Prostate gland (tissue), 2 donors: ENCODE measurements at places on chromosomes 13 and 19. TPM values are rescaled to one million over a fixed set of nuclear protein-coding genes. Genes with fewer than 3 reads are reported as not detected.
A peak's percentile ranks its signal among the peaks of the same experiment; 100 is the strongest.

Gene BRD4
- 76.0 TPM for total RNA-seq

Gene ZNF835
- total RNA-seq: 4.5 TPM

Gene PLK5
- 28.8 TPM for total RNA-seq

Gene NCAN
- total RNA-seq: 1.2 TPM

Gene ZNF208
- total RNA-seq: 4.3 TPM

Gene TMIGD2
- total RNA-seq: not detected

Gene ZNF566
- 9.6 TPM for total RNA-seq

DNA sequence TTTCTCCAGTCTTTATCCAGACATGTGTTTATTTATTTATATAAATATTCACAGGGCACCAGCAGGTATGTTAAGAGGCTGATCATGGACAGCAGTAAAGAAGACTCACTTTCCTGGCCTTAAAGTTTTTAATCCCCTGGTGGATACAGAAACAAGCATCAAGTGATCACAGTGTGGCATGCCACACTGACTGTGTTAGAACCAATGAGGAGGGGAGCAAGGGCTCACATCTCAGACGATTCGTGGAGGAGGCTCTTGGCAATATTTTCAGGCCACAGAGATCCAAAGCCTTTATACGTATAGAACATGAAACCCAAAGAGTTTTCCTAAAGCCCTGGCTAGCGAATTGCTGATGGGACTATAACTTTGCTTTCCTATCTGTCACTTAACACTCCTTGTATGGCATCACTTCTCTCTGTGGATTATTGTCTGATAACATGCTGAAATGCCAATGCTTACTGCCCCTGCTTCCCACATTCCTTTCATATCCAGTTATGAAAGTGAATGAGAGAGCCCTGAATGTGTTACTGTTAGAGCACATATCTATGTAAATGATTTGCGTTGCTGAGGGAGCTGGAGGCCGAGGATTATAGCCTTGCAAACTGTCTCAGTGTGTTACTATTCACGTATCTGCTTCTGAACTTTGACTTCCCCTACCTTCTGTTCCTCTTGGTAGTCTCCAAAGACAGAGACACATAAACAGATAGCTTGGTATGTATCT is 37.6 kb downstream of the POLR1D start:
- H3K4me3 ChIP-seq: no peak overlapping the region
- H3K4me1 ChIP-seq: peaks cover 2% of the 10 kb centered on the region
- H3K36me3 ChIP-seq: no peaks in the 10 kb centered on the region

DNA sequence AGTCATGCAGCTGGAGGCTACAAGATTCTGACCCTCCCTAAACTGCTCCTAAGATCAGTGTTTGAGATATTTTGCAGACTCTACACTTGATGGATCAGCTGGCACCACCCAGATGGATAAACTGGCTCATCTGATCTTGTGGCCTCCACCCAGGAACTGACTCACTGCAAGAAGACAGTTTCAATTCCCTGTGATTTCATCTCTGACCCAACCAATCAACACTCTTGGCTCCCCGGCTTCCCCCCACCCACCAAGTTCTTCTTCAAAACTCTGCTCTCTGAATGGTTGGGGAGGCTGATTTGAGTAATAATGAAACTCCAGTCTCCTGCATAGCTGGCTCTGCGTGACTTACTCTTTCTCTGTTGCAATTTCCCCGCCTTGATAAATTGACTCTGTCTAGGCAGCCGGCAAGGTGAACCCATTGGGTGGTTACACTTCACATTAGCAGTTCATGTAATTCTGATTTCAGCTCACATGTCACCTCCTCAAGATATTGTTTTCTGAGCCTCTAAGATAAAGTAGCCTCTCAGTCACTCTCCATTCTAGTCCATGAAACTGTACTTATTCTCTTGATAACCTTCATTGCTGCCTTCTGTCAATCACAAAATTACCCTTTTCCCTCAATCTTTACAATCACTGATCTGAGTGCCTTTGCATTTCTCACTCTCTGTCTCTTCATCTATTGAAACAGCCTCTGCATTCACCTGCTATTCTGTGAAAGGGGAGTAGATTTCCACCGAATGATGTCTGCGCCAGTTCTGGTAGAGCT is 9.9 kb upstream of the FPR3 start:
- H3K36me3 ChIP-seq: no peaks in the 10 kb centered on the region
- H3K4me3 ChIP-seq: no peak overlapping the region
- no peak for DNase-seq
- no peaks in the 10 kb centered on the region for H3K27me3 ChIP-seq

GRCh38 chr19:44176590-44176989 is 11.7 kb downstream of the ZNF226 start:
- no peak overlapping the region for H3K4me3 ChIP-seq
- peaks cover 19% of the 10 kb centered on the region for H3K36me3 ChIP-seq
- H3K4me1 ChIP-seq: no peaks in the 10 kb centered on the region
- no peak overlapping the region for H3K27ac ChIP-seq
- H3K27me3 ChIP-seq: no peaks in the 10 kb centered on the region

- no peaks in the 10 kb centered on the region for H3K4me1 ChIP-seq
- H3K27me3 ChIP-seq: no peaks in the 10 kb centered on the region
- DNase-seq: no peak
- H3K27ac ChIP-seq: no peak overlapping the region
- no peaks in the 10 kb centered on the region for H3K36me3 ChIP-seq
Measured at GRCh38 chr13:97220151-97220900, 1.8 kb upstream of the MBNL2 start.

- H3K27me3 ChIP-seq: no peaks in the 10 kb centered on the region
- no peaks in the 10 kb centered on the region for H3K4me1 ChIP-seq
- H3K27ac ChIP-seq: no peak overlapping the region
- no peaks in the 10 kb centered on the region for H3K36me3 ChIP-seq
- H3K4me3 ChIP-seq: no peak overlapping the region
Measured at GRCh38 chr13:74922963-74923362, 559.0 kb downstream of the TBC1D4 start.

- H3K27me3 ChIP-seq: no peaks in the 10 kb centered on the region
- no peak overlapping the region for H3K27ac ChIP-seq
- peak; percentile 39 for DNase-seq
- H3K36me3 ChIP-seq: no peaks in the 10 kb centered on the region
Measured at GRCh38 chr13:97028441-97029299, 34.4 kb upstream of the OXGR1 start.

DNA sequence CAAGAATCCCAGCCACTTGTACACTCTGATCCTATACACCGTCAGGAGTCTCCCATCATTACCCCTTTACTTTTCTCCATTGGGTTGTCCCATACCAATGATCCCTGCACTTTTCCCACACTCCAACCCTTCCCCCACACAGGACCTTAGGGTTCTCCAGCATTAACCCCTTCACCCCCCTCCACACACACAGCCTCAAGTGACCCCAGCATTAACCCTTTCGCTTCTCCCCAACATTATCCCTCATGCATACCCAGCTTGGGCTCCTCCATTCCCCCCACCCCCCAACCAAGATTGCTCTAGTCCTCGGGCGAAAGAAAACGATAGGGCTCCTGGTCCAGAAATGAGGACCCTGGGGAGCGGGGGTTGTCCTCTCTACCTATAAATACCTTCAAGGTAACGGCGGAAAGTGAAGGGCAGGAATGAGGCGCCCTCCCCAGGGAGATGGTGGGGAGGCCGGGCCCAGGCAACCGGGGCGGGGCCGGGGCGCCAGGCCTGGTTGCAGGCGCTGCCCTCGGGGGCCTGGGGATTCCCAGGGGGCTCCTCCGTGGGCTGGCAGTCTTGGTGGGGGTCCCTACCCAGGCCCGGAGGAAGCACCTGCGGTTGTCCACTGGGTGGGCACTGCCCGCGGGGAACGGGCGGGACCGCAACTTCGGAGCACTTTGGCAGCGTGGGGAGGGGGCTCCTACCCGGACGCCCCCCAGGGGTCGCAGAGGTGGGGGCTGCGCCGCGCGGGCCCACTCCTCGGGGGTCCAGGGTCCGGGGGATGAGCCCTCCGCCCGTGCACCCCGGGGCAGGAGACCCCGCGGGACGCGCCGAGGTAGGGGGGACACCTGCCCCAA is 757 bp downstream of the WIZ start:
- H3K27ac ChIP-seq: peak overlapping the region; percentile 62
- no peaks in the 10 kb centered on the region for H3K27me3 ChIP-seq
- no peaks in the 10 kb centered on the region for H3K36me3 ChIP-seq
- DNase-seq: no peak
- H3K4me1 ChIP-seq: peaks cover 6% of the 10 kb centered on the region
- H3K4me3 ChIP-seq: peak overlapping the region; percentile 59

GRCh38 chr19:38649305-38650171 is 2.1 kb downstream of the ACTN4 start:
- H3K4me3 ChIP-seq: peak overlapping the region; percentile 99
- peaks cover 13% of the 10 kb centered on the region for H3K4me1 ChIP-seq
- DNase-seq: peak; percentile 82
- H3K27ac ChIP-seq: peak overlapping the region; percentile 95

- H3K36me3 ChIP-seq: no peaks in the 10 kb centered on the region
- no peak overlapping the region for H3K27ac ChIP-seq
- H3K27me3 ChIP-seq: no peaks in the 10 kb centered on the region
- peak overlapping the region; percentile 49 for H3K4me3 ChIP-seq
- no peaks in the 10 kb centered on the region for H3K4me1 ChIP-seq
Measured at GRCh38 chr19:7887408-7888144, 734 bp upstream of the LRRC8E start.

DNA sequence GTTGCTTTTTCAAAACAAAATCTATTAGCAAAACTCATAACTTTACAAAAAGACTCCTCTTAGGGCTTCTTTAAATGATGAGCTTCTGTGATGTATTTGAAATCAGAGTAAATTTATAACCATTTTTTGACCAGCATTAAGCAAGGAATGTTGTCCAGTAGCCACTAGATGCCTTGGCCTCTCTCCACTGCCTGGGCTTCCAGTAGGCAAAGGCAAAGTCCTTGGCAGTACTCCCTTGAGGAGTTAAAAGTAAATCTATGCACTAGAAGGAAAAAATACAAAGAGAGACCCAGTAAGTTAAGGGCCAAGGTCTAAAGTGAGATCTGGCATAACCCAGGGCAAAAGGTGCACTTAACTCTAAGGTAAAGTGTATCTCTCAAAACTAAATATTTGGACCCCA is 9.5 kb downstream of the SERPINE3 start:
- H3K36me3 ChIP-seq: no peaks in the 10 kb centered on the region
- DNase-seq: no peak
- no peaks in the 10 kb centered on the region for H3K4me1 ChIP-seq

- no peaks in the 10 kb centered on the region for H3K36me3 ChIP-seq
- H3K27me3 ChIP-seq: no peaks in the 10 kb centered on the region
- no peak for DNase-seq
- H3K4me3 ChIP-seq: no peak overlapping the region
Measured at GRCh38 chr19:5575590-5575989, 7.8 kb upstream of the TINCR start.

DNA sequence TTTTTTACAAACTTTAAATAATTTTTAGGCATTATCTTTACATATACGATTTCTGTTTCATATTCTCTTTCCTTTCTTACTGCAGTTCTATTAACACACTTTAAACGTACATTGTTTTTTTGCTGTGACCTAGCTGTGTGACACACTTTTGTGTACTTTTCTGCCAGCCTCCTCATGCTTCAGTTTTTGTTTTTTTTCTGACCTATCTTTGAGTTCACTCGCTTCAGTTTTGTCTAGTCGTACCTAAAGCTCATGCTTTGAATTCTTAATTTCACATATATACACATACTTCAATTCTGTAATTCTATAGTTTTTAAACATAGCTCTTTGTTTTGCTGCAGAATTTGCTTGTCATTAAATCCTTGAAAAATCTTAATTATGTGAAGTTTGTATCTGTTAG is 150.4 kb downstream of the PDS5B start:
- H3K36me3 ChIP-seq: no peaks in the 10 kb centered on the region
- no peaks in the 10 kb centered on the region for H3K27me3 ChIP-seq
- peak overlapping the region; percentile 14 for H3K4me3 ChIP-seq
- no peaks in the 10 kb centered on the region for H3K4me1 ChIP-seq
- no peak for DNase-seq

- no peak overlapping the region for H3K27ac ChIP-seq
- H3K4me1 ChIP-seq: no peaks in the 10 kb centered on the region
- no peaks in the 10 kb centered on the region for H3K27me3 ChIP-seq
- H3K36me3 ChIP-seq: no peaks in the 10 kb centered on the region
- H3K4me3 ChIP-seq: no peak overlapping the region
- DNase-seq: no peak
Measured at GRCh38 chr13:38875186-38875875, 115.3 kb downstream of the STOML3 start.

- no peaks in the 10 kb centered on the region for H3K36me3 ChIP-seq
- H3K27me3 ChIP-seq: no peaks in the 10 kb centered on the region
- peak overlapping the region; percentile 66 for H3K4me3 ChIP-seq
- H3K27ac ChIP-seq: peak overlapping the region; percentile 8
- DNase-seq: no peak
Measured at GRCh38 chr19:1861599-1862031, 1.8 kb downstream of the KLF16 start.

GRCh38 chr19:32830231-32831014 is 39.1 kb downstream of the SLC7A9 start:
- H3K36me3 ChIP-seq: no peaks in the 10 kb centered on the region
- no peaks in the 10 kb centered on the region for H3K4me1 ChIP-seq
- no peaks in the 10 kb centered on the region for H3K27me3 ChIP-seq
- no peak overlapping the region for H3K4me3 ChIP-seq

GRCh38 chr13:65926750-65927171 is 1303.4 kb downstream of the PCDH9 start:
- no peak overlapping the region for H3K4me3 ChIP-seq
- H3K36me3 ChIP-seq: no peaks in the 10 kb centered on the region
- peak; percentile 5 for DNase-seq

- H3K27ac ChIP-seq: no peak overlapping the region
- no peaks in the 10 kb centered on the region for H3K27me3 ChIP-seq
- no peaks in the 10 kb centered on the region for H3K36me3 ChIP-seq
- no peak overlapping the region for H3K4me3 ChIP-seq
- DNase-seq: no peak
- H3K4me1 ChIP-seq: no peaks in the 10 kb centered on the region
Measured at GRCh38 chr13:25489238-25489637, 117.5 kb downstream of the ATP8A2 start.
